ENCODE measurements at places on chromosomes 11 and 22.

DNA sequence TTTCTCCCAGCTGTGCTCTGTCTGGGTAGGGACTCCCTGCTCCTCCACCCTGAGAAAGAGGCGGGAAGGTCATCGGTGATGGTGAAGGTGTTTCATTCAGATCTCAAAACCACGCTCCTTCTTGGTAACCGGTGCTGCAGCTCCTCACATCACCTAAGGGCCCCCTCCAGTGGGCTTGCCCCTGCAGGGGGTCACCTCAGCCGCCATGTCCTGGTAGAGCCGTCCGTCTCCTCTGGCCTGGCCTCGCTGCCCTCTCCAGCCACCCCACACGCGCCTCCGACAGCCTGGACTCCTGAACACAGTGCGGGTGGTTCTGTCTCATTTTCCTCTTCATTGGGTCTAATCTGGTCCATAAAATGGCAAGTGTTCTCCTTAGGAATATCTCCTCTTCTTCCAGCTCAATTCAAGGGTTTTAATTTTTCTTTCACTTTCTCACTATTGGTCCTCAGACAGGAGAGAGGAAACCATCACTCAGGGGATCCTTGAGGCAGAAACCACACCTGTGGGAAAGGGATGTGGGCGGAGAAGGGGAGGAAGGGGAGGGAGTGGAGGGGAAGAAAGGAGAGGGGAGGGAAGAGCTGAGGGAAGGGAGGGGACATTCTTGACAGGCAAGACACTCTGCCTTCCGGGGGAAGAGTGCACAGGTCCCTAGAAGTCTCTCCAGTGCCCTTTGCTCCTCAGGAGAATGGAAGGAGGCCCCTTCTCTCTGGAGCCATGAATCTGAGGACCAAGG is 1338.4 kb downstream of the TBC1D22A start:
- DNase-seq: no peak

- no peak for DNase-seq
Measured at GRCh38 chr11:24391167-24391566, 105.7 kb upstream of the LUZP2 start.

GRCh38 chr11:12723421-12724300 is 49.4 kb downstream of the TEAD1 start:
- DNase-seq: no peak

DNA sequence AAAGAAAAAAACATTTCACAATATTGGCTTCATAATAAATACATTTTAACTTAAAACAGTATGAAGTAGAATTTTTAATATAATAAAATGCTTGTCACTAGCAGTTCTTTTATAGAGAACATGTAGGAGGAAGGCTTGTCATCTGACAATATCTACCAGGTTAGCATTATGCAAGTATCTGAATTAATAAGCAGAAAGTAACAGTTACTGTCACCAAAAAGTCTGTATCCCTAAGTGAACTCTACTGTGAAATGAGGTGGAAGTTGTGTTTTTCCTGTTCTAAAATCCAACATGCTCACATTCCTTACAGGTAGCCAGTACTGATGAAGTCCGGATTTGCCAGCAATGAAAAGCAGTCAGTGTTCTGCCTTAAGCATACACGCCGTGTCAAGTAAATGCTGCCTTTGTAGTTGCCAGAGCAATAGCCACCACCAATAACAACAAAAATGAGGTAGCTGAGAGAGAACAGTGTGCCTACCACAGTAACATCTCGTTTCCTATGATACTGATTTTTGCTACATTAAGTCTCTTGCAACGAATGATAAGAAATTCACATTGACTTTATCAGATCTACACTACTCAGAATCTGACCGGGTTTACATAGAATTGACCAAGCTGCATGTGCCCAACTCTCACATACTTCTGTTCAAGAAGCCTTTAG is 95.5 kb downstream of the SIK3 start:
- DNase-seq: peak; percentile 65

GRCh38 chr11:9887472-9887871 is 223.6 kb downstream of the SWAP70 start:
- no peak for DNase-seq

DNA sequence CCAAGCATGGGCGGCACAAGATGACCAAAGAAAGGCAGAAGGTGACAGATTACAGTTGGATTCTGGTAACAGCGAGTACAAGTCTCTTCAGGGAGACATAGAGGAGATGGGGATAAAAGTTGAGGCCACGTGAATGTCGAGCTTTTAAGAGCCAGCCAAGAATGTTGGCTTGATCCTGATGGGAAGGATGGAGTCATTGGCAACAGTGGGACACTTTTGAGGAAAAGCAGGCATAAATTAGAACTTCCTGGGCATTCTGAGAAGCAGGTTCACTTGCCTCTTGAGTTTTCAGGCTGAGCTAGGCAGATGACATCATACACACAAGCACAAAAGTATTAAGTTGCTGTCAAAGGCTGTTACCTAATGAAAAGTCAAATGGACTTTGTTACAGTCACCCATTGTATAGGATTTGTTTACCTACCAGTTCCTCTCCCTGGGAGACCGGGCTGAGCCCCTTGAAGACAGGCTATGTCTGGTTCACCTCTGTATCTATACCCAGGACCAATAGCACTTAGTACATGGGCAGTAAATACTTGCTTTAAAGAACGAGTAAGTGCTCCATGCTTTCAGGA is 41.1 kb downstream of the TNRC6B start:
- no peak for DNase-seq

DNA sequence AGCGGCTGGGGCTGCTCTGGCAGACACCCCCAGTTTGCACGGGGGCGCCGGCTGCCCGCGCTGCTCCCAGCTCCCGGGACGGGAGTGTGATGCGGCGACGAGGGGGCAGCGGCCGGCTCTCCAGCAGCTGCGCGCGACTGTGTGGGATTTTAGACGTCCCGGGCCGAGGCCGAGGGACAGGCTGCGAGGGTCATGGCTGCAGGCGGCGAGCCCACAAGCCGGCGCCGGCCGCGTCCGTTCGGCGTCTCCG is 159 bp downstream of the FZD4 start:
- DNase-seq: no peak

DNA sequence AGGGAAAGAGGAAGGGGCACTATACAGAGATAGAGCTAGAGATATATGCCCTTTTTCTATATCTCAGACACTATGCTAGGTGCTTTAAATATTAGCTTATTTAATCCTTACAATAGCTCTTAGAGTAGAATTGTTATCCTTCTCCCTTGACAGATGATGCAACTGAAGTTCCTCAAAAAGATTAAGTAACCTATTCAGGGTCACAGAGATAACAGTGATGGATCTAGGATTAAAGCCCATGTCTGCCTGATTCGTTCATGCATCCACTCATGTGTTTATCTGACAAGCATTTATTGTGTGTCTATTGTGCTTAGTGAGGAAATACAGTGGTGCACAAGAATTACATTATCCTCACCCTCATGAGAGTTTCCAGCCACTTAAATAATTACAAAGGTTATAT is 8.7 kb downstream of the CCDC83 start:
- peak; percentile 9 for DNase-seq

DNA sequence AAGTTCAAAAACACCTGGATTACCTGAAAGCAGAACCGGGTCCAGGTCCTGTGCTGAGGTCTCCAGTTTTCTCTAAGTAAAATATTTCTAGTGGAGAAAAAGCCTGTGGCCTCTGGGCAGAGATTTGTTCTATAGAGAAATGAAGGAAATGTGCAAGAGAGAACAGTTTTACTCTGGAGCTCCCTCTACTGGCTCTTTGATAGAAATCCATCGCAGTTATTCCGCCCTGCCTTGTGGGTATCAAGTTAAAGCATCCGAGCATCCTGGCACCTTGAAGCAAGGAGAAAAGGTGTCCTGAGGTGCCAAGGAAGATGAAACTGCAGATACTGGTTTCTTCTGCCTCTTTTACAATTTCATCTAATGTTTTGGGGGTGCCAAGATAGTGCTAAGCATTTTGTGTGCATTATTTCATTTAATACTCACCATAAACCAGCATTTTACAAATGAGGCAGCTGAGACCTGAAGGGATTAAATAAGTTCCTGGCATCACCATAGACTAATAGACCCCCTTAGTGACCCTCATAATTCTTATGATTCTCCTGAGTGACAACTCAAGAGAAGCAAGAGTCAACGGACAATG is 113.1 kb upstream of the HSD17B12 start:
- DNase-seq: peak; percentile 65

GRCh38 chr11:45901626-45902025 is 5.4 kb downstream of the FREY1 start:
- DNase-seq: no peak

GRCh38 chr22:28171712-28172111 is 252.7 kb upstream of the PITPNB start:
- DNase-seq: no peak

- DNase-seq: no peak
Measured at GRCh38 chr11:1462698-1462975, 23.9 kb downstream of the MOB2 start.

DNA sequence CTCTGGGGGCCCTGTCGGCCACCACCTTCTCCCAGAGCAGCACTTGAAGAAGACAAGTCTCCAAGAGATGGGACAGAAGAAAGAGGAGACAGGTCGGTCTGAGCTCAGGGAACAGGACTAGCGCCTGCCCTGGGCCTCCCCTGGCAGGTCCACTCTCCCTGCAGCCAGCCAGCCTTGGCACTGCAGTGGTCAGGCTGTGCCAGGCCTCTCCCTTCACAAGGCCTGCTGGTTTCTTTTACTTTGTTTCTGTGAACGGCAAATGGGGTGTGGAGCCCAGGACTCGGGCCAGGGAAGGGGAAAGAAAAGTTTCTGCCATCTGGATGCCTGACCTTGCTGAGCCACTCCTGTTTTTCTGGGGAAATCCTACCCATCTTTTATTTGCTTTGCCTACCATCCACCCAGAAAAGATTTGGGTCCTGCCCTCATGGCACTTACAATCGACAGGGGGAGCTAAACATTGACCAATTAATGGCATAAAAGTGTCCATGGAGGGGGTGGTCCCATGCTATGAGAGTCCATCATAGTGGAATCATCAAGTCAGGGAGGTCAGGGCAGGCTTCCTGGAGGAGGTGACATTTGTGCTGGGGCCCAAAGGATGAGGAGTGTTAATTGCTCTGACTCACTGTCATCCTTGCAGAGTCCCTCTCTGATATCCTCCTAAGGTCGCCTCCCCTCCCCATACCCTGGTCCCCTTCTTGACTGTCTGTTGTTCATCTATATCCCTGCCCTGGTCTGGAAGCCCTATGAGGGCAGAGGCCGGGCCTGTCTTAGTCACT is 65.2 kb downstream of the NFAM1 start:
- DNase-seq: no peak

- peak; percentile 32 for DNase-seq
Measured at GRCh38 chr11:16738947-16739815, 734 bp downstream of the C11orf58 start.

GRCh38 chr11:61588728-61589191 is 7.9 kb upstream of the SYT7 start:
- no peak for DNase-seq

DNA sequence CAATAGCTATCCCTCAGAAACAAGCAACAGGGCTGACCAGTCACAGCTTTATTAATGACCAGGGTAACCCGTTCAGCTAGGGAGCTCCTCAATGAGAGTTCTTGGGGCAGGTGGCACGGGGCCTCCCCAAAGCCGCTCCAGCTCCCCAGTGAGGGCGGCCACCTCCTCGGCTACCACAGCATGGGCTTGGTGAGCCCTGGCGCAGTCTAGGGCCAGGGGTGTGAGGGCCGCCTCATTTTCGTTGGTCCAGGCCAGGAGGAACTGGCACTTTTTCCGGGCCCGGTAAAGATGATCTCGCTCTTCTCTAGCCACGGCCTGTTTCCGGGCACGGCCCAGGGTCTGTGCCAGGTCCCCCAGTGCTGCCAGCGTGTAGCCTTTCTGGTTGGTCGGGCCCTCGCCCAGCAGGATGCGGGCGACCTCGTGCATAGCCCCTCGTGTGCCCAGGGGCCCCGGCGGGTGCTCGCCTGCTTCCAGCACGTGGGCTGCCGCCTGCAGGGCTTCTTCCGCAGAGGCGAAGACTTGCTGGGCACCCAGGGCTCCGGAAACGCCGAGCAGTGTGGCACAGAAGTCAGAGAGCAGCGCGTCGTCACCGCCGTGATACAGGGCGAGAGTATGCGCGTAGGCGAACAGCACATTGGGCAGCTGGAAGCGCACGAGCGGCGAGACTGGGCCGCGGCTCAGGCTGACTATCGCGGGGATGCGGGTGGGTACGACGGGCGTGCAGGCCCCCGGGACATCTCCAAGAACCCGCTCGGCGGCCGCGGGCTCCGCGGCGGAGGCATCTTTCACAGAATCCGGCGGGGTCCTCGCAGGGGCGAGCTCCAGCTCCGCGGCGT is 913 bp downstream of the ZNHIT2 start:
- no peak for DNase-seq

GRCh38 chr11:72786305-72787215 is 7.3 kb downstream of the STARD10 start:
- DNase-seq: no peak

GRCh38 chr11:36385121-36385970 is 89.3 kb downstream of the PRR5L start:
- DNase-seq: no peak

DNA sequence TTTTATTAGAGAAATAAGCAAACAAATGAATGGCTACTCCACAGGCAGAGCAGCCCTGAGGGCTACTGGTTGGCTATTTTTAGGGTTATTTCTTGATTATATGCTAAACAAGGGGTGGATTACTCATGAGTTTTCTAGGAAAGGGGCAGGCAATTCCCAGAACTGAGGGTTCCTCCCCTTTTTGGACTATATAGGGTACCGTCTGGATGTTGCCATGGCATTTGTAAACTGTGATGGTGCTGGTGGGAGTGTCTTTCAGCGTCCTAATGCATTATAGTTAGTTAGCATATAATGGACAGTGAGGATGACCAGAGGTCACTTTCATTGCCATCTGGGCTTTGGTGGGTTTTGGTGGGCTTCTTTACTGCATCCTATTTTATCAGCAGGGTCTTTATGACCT is 19.2 kb downstream of the SLC22A6 start:
- DNase-seq: no peak

DNA sequence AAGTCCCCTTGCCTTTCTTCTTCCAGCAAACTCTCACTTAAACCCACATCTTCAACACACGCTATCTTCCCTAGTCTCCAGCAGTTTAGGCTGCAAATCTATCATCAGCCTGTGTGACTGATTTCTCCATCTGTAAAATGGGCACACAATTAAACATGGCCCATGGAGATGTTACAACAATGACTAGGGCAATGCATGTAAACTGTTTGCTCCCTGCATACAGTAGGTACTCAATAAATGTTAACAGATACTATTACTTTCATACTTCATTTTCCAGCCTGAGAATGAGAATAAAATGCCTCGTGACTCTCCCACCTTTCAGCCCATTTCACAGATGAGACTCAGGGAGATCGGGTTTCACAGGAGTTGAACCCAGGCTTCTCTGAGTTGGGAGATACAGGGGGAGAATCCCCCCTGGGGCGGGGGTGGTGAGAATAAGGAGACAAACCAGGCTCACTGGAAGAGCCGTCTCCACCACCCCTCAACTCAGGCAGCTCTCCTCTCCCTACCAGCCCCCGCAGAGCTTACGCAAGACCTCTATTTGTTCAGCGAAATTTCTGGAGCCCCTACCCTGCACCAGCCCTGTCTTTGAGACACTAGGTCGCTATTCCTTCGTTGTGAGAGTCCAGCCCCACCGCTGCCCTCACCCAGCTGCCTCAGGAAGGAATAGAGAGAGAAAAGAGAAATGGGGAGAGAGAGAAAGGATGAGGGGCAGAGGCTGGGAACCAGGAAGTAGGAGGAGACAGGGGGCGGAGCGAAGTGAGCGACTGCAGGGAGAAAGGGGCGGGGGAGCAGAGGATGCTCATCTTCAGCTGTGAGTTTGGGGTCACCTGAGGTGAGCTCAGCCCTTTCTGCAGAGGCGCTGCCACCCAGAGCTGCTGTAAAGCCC is 42.1 kb upstream of the KLHL35 start:
- DNase-seq: peak; percentile 87
